ENCODE measurements at places on chromosomes 7 and 10. TPM values are rescaled to one million over a fixed set of nuclear protein-coding genes. Genes with fewer than 3 reads are reported as not detected.
A peak's percentile ranks its signal among the peaks of the same experiment; 100 is the strongest.

GRCh38 chr10:114631090-114631665 is 26.9 kb downstream of the ABLIM1 start:
- no peaks in the 10 kb centered on the region for H3K36me3 ChIP-seq
- peaks cover 58% of the 10 kb centered on the region for H3K4me1 ChIP-seq
- no peaks in the 10 kb centered on the region for H3K27me3 ChIP-seq
- peak overlapping the region; percentile 79 for H3K4me3 ChIP-seq
- H3K27ac ChIP-seq, result no peak overlapping the region

DNA sequence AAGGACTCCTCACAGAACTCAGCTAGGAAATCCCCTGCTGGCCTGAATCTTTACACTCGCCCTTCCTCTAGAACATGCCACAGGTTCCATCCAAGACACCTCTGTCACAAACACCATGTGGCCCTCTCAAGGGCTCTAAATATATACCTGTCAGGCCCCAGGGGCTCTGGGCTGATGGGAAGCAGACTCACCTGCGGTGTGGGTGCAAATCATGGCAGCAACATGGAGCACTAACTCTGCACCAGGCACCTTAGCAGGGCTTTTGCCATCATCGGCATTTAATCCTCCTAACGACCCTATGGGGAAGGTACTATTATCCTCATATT is 17.3 kb downstream of the SH3PXD2A start:
- DNase-seq, result no peak
- H3K27me3 ChIP-seq, result peaks cover 3% of the 10 kb centered on the region
- H3K36me3 ChIP-seq, result no peaks in the 10 kb centered on the region
- no peak overlapping the region for H3K27ac ChIP-seq
- H3K4me1 ChIP-seq, result peaks cover 7% of the 10 kb centered on the region
- H3K4me3 ChIP-seq, result no peak overlapping the region

GRCh38 chr10:9621216-9621615 is 1396.5 kb upstream of the CELF2 start:
- H3K4me3 ChIP-seq, result no peak overlapping the region
- H3K36me3 ChIP-seq, result no peaks in the 10 kb centered on the region
- DNase-seq, result no peak
- H3K27me3 ChIP-seq, result no peaks in the 10 kb centered on the region
- no peak overlapping the region for H3K27ac ChIP-seq

DNA sequence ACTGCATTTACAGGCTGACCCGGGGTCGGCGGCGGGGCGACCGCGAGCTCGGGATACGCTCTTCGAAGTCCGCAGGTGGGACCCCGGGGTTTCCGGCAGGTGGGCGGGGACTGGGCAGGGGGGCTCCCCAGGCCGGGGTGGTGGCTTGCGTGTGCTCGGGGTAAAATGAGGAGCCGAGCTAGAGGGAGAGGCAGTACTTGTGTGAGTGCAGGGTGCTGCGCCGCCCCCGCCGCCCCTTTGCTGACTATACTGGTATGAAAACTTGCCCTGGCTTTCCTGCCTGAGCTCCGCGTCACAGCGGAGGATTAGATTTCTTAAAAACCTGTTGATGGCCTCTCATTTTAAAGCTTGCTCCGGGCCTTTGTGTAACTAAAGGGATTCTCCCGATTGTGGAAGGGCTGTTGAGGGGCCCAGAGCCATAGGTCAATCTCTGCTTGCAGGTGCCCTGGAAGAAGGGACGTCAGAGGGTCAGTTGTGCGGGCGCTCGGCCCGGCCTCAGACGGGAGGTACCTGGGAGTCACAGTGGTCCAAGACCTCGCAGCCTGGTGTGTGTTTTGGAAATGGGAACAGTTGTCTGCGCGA is 488 bp downstream of the ARMC10 start:
- no peak for DNase-seq
- H3K4me3 ChIP-seq, result peak overlapping the region; percentile 94
- H3K36me3 ChIP-seq, result peaks cover 2% of the 10 kb centered on the region
- peaks cover 24% of the 10 kb centered on the region for H3K4me1 ChIP-seq
- H3K27me3 ChIP-seq, result no peaks in the 10 kb centered on the region

OTUD1 gene
- 7.6 TPM for total RNA-seq

OR2A12 gene
- not detected for total RNA-seq

All from chondrocyte (in vitro differentiated cells).